ENCODE measurements at places on chromosomes 3 and 15.

- DNase-seq, result no peak
These were observed 83.6 kb downstream of the AKAP13 start for GRCh38 chr15:85463976-85464375.

DNA sequence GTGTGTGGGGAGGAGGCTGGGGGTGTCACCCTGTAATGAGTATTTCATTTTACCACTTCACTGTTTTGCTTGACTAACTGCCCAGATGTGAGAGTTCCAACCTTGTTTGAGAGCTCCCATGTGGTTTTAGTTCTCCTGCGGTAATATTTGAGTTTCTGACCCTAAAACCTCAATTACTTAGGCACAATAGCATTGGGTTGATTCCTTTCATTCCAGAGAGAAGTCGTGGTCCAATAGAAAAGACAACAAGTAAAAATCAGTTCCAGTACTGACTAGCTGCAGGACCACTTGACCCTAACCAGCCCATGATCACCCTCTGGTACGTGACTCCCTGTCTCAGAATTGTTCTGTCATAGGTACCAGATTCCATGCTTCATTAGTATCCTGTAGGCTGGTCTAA, 630.4 kb downstream of the CADM2 start:
- DNase-seq, result no peak

- DNase-seq, result no peak
These were observed 51.6 kb downstream of the CACNA1D start for GRCh38 chr3:53545996-53546359.

GRCh38 chr3:73592154-73593144, 32.3 kb downstream of the PDZRN3 start:
- no peak for DNase-seq

- DNase-seq, result no peak
These were observed 69.0 kb downstream of the LINGO1 start for GRCh38 chr15:77563623-77564156.

- DNase-seq, result no peak
These were observed 138.3 kb upstream of the UBP1 start for GRCh38 chr3:33578325-33579177.

GRCh38 chr3:4061783-4062360, 241.3 kb upstream of the SETMAR start:
- DNase-seq, result no peak

DNA sequence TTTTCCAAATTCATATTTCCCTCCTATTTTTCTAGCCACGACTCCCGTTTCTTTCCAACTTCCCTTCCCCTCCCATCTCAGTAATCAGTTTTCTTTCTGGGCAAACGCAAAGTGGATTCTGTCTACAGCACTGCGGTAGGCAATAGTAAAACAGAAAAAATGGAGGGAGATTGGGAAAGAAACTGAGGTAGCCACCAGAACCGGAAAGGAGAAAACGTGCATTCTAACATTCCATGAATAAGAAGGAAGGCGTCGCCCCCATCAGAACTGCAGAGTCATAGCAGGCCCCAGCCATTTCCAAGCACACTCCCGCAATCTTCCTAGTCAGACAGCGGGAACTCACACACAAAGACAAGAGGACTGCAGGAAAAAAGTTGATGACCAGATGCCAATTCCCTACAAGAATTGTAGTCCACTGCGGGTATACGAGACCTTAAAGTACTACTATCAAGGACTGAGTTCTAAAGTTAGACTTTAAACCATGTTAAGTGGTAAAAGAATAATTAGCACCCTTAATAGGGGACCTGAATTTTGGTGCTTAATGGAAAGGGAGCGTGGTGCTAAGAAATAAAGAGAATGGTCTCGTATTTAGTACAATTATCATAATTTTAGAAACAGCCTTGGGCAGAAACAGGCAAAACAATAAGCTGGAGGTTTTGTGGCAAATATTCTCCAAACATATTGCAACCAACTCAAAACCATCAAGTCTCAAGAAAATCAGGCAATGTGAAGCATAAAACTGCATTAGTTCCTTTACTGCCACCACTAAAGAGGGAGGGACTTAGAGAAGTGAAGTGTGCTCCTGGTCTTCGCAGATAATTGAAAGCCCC, 1.4 kb downstream of the PFN2 start:
- peak; percentile 57 for DNase-seq

DNA sequence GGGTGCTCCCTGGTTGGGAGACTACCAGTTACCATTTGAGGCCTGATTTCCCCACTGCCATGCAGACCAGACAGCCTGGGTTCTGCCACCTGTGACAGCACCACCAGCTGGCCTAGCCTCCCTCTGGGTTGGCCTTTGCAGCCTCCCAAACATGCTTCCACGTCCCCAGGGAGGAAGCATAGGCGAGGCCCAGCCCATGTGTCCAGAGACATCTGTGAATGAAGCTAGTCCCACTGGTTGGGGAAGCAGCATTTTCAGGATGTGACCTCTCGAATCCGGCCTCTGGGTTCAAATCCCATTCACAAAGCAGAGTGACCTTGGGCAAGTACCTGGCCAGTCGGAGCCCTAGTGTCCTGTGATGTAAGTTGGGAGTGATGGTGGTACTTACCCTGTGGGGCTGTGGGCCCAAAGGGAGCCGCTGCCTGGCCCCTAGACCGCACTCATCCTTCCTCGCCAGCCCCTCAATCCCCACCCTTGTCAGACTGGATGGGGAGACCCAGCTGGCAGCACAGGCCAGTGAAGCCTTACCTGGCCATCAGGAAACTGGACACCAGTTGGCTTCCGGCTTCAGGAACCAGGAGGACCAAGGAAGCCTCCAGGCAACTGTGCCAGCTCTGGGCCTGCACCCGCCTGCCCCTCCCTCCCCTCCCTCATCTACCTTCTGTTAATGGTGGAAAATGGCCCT, 6.0 kb downstream of the KLF15 start:
- no peak for DNase-seq

GRCh38 chr3:184230081-184230602, 757 bp downstream of the VWA5B2 start:
- DNase-seq, result no peak

DNA sequence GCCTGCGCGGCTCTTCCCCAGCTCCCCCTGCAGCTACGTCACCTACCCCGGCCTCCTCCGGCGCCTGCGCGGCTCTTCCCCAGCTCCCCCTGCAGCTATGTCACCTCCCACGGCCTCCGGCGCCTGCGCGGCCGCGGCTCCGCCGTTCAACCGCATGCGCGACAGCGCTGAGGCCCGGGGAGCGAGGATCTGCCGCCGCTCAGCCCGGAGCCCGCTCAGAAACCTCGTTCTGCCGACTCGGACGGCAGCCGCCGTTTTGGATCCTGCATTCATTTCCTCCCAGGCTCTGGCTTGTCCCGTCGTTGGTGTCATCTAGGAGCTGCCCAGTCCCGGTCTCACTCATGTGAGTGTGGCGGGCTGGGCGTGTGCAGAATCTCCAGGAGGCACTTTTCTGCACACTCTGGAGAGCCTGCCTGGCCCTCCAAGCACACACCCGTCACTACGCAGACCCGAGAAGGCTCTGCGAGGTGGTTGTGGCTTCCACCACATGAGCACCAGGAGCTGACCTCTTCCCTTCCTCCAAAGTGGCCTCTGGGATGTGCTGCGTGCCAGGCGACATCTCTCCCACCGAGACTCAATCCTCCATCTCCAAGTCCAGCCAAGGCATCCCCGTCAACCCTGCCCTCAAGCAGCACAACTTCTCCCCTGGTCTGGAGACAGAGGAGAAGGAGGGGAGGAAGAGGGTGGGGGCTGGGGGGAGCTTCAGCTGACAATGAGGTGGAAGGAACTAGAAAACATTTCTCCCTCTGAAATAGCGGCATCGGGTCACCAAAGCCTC, 165.3 kb downstream of the CHSY1 start:
- DNase-seq, result no peak
